ENCODE measurements at places on chromosomes 6 and 20.

GRCh38 chr20:45853484-45853883 is 3.7 kb downstream of the ACOT8 start:
- no peak for DNase-seq

- DNase-seq, result no peak
These were observed 27.8 kb downstream of the POFUT1 start for GRCh38 chr20:32235331-32236047.

GRCh38 chr20:22601361-22602141 is 17.2 kb upstream of the FOXA2 start:
- no peak for DNase-seq

DNA sequence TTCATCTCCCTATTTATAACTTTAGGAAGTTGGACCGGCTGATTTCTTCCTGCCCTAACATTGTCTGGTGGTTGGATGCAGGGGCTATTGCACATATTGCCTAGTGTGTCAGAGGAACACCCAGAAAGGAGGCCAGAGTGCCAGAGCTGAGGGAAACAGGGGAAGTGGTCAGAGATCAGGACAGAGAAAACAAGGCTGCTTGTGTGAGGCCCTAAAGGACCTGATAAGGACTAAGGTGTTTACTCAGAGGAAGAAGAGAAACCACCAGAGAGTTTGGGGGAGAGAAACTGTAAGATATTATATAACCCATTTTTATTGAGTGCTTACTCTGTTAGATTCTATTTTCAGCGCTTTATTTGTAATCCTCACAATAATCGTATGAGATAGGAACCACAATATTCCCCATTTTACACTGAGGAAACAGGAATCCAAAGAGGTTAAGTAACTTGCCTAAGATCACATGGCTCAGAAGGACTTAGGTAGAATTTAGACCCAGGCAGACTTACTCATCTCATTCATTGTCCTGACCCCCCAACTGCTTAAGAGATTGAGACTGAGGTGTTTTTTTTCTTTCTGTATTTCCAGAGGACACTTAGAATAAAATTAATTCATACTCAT is 54.0 kb upstream of the REV3L start:
- peak; percentile 4 for DNase-seq

- no peak for DNase-seq
These were observed 68.6 kb downstream of the TENT5A start for GRCh38 chr6:81683912-81684311.

DNA sequence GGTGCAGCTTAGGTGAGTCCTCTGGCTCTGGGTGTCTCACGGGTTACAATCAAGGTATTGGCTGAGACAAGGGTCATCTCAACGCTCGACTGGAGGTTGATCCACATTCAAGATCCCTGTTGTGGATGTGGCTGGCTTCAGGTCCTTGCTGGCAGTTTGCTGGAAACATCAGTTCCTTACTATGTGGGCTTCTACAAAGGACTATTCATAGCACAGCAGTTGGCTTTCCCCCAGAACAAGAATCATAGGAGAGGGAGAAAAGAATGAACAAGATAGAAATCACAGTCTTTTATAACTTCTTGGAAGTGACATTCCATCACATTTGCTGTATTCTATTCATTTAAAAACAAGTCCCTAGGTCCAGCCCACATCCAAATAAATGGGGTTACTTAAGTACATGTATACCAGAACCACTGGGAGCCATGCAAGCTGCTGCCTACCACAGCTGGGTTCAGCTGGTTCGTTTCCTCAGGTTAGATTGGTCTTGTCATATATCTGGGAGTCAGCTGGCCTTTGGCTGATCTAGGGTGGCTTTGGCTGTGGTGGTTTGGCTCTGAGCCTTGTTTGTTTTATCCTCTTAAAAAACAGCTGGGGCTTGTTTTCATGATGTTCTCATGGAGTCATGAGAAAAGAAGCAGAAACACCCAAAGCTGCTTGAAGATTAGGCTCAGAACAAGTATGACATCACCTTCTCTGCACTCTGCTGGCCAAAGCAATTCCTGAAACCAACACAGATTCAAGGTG is 433.2 kb upstream of the SPTLC3 start:
- DNase-seq, result no peak

GRCh38 chr20:44678242-44678641 is 26.7 kb upstream of the ADA start:
- DNase-seq, result no peak

GRCh38 chr6:45084257-45084656 is 243.9 kb upstream of the RUNX2 start:
- DNase-seq, result peak; percentile 14

GRCh38 chr6:36610956-36611336 is 16.8 kb downstream of the SRSF3 start:
- DNase-seq, result no peak

GRCh38 chr6:14880677-14881076 is 365.2 kb upstream of the JARID2 start:
- DNase-seq, result no peak

GRCh38 chr6:7763881-7764280 is 38.0 kb downstream of the BMP6 start:
- no peak for DNase-seq

DNA sequence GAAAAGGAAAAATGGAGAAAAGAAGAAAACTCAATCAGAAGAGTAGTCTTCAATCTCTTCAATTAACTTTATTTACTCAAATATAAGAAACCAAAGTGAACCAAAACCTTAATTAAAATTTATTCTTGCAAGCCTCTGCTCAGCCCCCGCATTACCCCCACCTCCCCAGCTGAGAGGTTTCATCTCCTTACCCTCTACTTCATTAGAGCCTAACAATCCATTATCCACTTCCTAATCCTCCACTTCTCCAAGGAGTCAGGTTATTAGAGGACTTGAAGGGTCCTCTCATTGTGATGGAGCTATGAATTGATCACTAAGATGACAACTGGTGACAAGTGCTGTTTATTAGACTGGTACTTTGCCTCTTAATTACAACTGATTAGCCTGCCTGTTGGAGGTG is 956.5 kb downstream of the TFAP2A start:
- no peak for DNase-seq

GRCh38 chr6:25181923-25182322 is 97.3 kb upstream of the CARMIL1 start:
- DNase-seq, result no peak

GRCh38 chr20:3606021-3606420 is 57.2 kb downstream of the GFRA4 start:
- DNase-seq, result no peak

- peak; percentile 10 for DNase-seq
These were observed 93.4 kb upstream of the NHSL1 start for GRCh38 chr6:138592749-138593123.

- no peak for DNase-seq
These were observed 53.0 kb downstream of the SRC start for GRCh38 chr20:37398750-37399621.

DNA sequence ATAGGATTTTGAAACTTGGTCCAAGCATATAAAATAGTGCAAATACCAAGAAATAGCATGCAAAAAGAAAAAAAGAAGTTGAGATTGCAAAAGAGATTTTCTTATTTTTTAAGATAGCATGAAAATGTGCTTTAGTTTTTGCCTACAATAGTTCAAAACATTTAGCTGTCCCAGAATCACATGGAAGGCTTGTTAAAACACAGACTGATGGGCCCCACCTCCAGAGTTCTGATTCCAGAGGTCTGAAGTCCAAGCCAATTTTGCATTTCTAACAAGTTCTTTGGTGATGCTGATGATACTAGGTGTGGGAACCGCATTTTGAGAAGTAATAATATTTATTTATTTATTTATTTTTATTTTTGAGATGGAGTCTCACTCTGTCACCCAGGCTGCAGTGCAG is 33.7 kb upstream of the LOC128125822 start:
- no peak for DNase-seq

DNA sequence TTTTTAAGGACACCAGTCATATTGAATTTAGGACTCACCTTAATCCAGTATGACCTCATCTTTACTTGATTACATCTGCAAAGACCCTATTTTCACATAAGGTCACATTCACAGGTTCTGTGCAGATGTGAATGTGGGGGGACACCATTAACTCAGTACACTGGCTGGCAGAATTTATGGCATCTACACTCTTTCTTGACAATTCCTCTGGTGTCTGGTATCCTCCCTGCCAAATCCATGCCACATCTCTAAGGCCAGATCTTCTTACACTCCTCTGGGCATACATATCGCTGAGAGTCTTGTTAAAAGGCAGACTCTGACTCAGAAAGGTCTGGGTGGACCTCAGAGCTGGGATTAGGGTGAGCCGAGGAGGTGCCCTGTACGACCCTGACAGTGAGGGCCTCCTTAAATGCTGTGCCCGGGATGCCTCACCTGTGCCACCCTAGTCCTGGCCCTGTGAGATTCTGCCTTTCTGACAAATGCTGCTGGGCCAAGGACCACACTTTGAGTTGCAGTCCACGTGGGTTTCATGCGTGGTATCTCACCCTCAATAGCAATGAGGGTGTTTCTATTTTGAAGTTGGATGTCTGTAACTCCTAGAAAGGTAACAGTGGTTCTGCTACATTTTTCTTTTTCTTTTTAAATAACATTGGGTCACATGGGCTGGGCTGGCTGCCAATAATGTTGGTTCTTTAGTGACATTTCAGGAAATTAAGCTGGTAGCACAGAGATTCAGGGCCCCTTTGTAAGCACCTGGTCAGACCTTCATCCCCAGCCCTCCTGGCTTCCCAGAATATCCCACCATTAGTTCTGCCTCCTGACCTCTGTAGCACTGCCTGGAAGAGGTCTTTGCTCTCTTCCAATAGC is 17.2 kb upstream of the LRRN4 start:
- no peak for DNase-seq

GRCh38 chr6:41352396-41352795 is 17.0 kb downstream of the NCR2 start:
- DNase-seq, result no peak

DNA sequence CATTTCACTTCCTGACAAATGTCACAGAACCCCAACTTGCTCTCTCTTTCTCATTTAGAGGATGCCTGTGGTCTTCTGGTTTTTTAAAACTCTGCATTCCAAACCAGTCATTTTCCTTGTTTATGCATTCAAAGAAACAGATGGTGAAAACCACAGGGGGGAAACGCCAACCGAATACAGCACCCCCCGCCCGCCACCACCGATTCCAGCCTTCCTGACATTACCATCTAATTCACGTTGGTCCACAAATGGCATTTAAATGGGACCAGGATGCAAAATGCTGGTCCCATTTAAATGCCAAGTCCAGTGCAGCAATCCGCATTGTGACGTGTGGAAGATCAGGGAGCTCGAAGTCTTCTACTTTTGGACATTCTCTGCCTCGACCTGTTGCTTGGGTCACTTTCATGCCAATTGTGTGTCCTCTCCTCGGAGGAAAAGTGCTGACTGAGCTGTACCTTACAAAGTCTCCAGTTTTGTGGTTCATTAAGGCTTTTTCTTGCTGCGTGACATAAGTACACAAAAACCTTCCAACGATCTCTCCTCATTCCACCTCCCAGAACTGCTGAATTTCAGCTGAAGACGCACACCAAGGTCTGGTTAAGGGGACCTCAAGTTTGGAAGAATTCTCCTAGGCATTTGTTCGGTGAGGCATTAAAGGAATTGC is 35.8 kb downstream of the NEDD9 start:
- DNase-seq, result no peak

DNA sequence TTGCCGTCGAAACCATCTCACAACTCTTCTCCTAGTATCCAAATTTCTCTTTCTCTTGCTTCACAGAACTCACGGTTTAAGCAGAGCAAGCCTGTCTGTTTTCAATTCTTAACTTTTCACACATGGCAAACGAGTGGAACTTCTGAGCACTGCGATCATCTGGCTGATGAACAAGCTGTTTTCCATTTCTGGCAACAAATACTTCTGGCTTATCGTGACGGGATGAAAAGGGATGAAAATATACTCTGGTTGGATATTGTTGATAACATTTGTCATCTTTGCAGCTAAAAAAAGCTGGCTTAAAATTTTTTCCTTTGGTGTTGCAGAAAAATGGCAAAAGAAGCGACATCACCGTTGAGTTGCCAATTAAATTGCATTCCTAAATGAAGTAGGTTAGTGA is 515.2 kb upstream of the JARID2 start:
- no peak for DNase-seq

GRCh38 chr6:108559884-108560462 is 744 bp upstream of the FOXO3 start:
- no peak for DNase-seq

DNA sequence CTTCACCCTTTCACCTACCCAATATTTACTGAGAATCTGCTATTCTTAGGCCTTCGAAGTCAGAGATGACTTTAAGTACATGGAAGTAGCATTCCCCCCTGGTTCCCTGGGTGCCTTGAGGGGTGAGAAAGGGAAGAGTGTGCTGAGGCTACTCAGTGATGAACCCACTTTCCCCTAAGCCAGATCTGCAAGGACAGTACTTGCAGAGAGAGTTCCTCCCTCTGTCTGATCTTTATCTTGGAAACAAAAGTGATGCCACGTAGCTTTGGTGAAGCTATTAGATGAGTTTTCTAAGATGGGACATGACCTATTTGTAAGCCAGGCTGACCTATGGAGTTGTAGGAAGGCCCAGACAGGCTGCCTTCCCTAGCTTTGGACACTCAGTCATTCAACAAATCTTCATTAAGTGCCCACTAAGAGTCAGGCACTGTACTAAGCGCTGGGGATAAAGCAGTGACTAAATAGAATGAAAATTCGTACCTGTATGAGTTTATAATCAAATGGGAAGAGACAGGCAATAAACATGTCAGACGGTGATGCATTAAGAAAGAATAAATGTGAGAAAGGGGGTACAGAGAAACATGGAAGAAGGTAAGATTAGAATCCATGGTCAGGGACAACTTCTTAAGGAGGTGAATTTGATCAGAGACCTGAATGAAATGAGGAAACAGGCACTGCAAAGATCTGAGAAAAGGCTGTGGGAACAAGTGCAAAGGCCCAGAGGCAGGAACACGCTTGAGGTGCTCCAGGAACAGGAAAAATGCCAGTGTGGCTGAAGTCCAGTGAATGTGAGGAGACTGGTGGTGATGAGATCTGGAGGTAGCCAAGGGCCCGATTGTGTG is 42.2 kb downstream of the BCL2L1 start:
- DNase-seq, result no peak

DNA sequence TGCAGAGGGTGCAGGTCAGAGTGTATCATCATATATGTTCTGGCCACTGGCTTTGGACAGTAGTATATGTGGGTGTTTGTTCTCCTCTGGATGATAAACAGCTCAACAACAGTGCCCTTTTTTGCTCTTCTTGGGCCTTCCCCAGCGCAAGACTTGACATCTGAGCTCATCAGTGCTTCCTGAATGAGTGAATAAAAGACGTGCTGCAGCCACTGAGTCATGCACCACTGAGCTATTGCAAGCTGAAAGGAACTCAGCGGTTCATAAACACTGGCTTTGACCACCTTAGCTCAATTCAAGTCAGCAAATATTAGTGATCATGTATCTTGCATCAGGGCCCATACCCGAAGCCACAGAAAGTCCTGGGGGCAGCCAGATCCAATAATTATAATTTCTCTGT is 105.3 kb upstream of the KCNG1 start:
- no peak for DNase-seq
